ENCODE measurements at places on chromosomes 4 and X.

GRCh38 chr4:7790999-7791398 is 148.7 kb downstream of the AFAP1 start:
- no peak for DNase-seq

- DNase-seq: no peak
These were observed 12.1 kb upstream of the ING2 start for GRCh38 chr4:183492791-183493222.

DNA sequence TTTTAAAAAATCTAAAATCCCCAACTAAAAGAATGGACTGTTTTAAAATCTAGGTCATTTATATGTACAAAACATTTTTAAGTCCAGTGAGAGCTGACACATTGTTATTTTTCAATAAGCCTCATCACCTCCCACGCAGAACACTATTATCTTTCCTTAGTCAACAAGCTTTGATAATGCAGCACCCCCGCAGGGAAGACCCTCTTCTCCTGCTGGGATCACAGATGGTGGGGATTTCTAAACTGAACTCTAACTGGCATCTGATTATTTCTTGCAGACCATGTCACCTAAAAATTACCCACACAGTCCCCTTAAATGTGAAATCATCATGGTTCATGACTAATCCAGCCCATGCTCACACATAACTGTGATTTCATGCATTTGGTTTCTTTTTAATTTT is 11.6 kb downstream of the SYTL4 start:
- no peak for DNase-seq

DNA sequence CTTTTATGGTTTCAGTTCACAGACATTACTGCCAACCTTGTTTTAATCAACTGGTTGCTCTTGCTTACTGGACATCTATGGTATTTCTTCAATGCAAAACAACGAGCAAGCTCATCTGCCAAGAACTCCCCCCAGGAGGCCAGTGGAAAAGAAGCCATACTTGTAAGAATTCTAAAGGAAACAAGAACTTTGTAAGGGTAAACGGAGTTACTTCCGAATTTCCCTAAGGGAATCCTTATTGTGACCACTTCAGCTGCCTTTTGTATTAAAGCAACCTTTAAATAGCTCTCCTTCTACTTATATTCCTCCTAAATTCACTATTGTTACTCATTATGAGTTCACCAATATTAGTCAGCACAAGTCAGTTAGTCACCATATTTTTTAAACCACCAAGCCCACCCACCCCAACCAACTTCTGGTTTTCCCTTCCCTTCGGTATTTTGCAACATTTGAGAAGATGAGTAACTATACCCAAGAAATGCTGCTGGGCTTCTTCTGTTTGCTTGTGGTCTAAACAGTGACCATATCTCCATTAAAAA is 602.8 kb upstream of the DIPK2B start:
- peak; percentile 79 for DNase-seq

GRCh38 chr4:2757426-2757825 is 1.3 kb upstream of the TNIP2 start:
- no peak for DNase-seq

DNA sequence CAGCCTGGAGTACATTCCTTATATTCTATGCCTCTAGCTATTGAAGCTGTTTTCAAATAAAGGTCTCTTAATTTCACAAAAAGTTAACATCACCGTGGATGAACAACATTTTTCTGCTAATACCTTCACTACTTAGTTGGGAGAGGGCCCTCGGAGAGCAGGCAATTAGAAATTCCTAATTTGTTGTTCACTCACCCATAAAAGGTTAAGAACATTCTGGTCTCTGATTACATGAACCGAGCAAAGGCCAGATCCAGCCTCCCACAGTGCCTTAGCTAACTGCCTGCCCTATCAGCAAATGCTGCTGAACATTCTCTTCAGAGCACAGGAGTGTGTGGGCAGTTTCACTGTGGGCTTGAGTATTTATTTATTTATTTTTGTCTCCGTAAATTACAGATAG is 36.0 kb upstream of the TTC29 start:
- no peak for DNase-seq

DNA sequence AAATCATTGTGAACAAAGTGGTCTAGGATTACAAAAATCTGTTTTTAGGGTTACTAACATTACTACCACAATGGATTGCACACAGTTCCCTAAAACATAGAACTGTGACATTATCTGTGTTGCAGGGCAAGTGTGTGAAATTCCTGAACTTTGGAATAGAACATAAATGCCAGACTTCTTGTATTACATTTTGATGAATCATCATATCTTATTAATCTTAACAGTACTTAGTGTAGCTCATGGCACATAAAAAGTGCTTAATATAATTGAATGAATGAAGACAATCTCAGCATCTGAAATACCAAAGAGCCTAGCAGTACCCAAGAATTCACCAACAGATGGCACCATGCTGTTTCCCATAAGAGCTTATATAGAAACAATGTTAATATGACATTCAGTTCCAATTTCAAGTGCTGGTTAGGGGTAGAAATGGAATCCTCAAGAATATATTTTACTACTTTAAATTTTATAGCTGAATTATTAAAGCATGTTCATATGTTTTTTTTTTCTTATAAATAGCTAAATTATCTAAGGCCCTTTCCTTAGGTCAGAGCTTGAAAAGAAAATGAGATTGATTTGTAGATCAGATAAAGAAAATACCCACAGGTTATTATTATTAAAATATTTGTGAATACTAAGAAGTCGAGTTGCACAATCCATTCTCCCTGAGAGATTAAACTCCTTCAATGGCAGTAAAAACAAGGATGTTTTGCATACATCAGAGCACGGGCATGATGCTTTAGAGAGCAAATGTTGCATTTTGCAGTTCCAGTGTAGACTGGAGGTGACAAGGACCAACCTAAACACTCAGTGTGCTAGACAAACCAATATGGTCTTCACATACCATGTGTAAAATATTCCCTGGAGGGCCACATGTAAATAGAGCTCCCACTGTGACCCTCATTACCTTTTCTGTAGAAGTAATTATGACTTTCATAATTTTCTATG is 25.7 kb upstream of the SHISA3 start:
- peak; percentile 25 for DNase-seq

DNA sequence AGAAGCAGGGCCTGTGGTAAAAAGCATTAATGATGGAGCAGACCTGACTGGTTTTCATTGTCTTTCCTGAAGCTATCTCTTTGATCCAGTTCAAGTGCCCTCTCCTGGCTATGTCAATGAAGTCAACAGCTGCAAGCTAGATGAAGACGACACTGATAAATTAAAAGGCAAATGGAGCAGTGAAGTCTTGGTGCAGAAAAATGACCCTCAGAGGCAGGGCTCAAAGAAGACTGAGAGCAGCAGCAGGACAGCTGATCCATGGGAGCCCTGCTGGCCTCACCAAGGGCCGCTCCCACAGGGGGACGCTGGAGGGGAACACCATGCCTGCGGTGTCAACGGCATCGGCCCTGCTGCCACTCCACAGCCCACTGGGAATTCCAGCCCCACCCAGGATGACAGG is 96.2 kb downstream of the RELL1 start:
- DNase-seq: no peak

DNA sequence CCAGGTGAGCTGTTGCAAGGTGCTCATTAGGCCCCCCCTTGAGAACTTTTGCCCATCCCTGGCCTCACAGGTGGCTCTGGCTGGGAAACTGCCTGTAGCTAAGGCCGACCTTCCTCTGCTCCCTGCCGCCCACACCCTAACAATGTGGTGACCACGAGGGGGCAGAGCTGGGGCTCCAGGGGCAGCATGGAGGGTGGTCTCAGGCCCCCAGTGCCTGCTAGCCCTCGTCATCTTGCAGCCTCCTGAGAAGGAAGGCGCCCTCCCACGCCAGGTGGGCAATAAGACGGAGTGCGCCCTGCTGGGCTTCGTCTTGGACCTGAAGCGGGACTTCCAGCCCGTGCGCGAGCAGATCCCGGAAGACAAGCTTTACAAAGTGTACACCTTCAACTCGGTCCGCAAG is 32.4 kb downstream of the ATP2B3 start:
- DNase-seq: no peak

- DNase-seq: no peak
These were observed 57.8 kb downstream of the SPATA4 start for GRCh38 chr4:176137631-176138030.

GRCh38 chr4:15239866-15240265 is 188.0 kb upstream of the C1QTNF7 start:
- DNase-seq: no peak

DNA sequence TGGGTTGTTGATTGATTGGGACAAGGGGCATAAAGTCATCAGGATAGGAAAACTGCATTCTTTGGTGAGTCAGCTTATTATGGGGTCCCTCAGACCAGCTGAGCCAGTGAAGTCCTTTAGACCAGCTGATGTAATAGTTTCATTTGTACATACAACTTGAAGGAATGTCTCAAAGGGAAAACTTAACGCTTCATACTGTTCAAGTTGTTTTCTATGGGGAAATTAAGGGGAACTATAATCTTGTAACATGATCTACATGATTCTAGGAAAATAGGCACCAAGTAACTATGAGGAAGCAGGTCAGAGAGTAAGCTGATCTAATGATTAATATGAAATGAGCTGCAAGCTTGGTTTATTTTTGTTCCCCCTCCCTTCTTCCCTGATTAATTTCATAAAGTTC is 175.1 kb upstream of the GRID2 start:
- DNase-seq: peak; percentile 24

DNA sequence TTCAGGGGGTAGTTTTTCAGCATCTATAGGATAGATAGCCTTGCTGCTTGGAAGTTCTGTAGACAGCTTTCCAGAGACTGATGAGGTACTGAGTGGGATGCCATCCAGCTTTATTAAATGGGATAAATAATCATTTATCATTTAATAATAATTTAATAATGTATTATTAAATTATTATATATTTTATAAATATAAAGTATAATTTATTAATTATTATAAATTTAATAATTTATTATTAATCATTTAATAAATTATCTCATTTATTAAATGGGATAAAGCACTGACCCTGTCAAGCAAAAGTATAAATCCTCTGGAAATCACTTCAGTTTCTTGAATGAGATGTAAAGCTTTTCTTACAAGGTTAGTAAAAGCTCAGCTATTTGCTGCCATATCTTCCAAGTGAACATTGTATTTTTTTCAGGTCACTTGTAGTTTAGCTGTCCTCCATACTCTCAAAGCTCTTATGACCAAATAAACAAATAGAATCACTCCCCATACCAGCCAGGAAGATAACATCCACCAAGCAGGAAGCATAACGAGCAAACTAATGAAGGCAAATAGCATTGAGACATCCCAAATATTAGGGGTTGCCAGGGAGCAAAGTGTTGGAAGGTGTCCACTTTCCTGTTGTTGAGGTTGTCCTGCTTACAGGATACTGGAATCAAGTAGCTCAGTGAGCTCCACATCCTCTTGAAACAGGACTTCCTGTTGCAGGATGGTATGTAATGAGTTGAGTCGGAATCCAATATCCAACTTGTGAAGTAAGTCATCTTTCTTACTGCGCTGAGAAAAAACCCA is 88.9 kb downstream of the ZNF674 start:
- no peak for DNase-seq

GRCh38 chr4:91207535-91207934 is 1080.3 kb downstream of the CCSER1 start:
- DNase-seq: no peak

DNA sequence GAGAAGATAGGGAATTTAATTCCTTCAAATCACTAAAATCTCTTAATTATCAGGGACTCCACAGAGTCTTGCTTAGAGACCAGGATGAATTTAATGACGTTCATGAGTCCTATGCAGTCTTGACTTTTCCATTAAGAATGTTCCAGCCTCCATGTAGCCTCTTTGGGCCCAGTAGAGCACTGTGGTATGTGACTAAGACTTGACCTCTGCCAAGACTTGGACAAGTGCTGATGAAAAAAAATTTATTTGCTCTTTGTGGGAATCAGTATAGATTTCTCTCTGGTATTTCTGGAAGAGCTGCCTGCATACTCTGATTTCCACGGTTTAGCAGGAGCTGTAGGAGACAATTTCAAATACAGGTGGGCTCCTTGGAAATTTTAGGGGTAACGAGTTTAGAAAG is 40.6 kb downstream of the CHRDL1 start:
- DNase-seq: no peak

DNA sequence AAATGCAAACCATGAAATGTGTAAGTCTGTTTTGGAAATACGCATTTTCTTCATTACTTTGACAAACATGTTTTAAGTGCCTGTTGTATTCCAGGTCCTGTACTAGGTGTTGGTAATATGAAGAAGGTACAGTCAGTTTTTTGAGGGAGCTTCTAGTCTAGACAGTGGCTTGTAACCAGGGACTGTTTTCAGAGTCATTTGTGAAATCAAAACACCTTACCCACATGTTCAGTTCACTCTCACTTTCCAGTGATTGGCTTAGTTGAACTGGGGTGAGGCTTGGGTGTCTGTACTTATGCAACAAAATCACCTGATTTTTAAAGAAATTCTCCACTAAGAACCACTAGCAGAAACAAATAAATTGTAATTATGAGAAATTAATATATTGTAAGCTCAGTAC is 16.4 kb downstream of the DCLK2 start:
- no peak for DNase-seq

DNA sequence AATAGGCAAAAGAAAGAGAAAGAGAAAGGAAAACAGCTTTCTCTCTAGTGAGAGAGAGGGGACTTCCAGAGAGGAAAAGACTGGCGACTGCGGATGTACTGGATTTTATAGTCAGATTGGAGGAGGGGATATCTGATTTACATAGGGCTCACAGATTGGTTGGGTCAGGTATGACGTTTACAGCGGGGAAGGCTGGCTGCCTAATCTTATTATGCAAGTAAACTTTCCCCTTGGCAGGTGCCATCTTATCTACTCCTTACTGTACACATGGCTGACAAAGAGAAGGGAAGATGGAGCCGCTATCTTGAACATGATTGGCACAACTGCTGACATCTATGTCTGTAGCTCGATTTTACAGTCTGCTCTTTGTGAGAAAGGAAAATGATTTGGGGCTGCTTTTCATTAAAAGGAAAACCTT is 25.4 kb downstream of the RBPJ start:
- no peak for DNase-seq

GRCh38 chr4:96936886-96937285 is 1097.0 kb downstream of the PDHA2 start:
- DNase-seq: no peak

DNA sequence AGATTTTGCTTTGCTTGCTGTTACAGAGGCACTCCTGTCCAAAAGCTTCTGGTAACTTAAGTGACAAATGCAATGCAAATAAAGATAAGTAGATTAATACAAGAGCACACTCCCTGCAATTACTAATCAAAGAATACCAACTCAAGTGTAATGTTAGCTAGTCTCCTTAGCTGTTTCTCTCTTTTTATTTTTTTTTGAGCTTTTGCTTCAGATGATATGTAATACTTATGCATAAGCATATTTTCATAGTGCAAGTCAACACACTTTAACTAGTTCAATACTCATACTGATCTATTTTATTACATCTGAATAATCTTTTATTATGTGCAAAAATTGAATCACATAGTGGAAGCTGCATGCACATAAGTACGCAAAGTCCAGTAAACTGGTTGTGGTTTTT is 2.7 kb downstream of the SLC7A11 start:
- no peak for DNase-seq

Data from inflammatory macrophage treated with lipopolysaccharide for 1 hour (primary cell).